ENCODE measurements at places on chromosomes 4 and X. TPM values are rescaled to one million over a fixed set of nuclear protein-coding genes. Genes with fewer than 3 reads are reported as not detected.

The CCDC158 gene
- 0.85 TPM for polyA plus RNA-seq

The FAM120C gene
- polyA plus RNA-seq: 9.8 TPM

The LIMCH1 gene
- polyA plus RNA-seq: 113 TPM

The BMP3 gene
- 18.4 TPM for polyA plus RNA-seq

The MAGEC2 gene
- polyA plus RNA-seq: not detected
